ENCODE measurements at places on chromosomes 5 and 9. TPM values are rescaled to one million over a fixed set of nuclear protein-coding genes. Genes with fewer than 3 reads are reported as not detected.

DNA sequence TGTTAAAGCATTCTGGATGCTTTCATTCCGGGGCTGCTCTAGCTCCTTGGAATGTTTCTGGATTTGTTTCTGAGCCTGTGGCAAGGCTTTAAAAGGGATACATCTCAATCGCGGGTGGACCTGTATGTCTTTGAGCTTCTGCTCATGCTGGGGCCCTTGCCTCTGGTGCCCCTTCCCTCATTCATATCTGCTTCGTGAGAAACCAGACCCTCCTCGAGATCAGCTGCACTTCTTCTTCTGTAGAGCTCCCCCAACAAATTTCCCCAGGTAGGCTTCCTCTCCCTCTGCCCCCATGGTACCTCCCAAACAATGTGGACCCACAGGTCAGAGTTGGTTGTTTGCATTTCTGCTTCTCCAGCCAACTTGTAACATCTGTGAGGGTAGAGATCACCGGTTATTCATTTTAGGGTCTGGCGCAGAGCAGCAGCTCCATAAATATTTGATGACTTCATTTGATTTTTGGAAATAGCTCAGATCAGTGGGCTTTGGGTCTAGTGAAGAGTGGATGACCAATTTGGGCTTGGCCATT is 6.6 kb downstream of the ZNF618 start:
- no peak for DNase-seq

DNA sequence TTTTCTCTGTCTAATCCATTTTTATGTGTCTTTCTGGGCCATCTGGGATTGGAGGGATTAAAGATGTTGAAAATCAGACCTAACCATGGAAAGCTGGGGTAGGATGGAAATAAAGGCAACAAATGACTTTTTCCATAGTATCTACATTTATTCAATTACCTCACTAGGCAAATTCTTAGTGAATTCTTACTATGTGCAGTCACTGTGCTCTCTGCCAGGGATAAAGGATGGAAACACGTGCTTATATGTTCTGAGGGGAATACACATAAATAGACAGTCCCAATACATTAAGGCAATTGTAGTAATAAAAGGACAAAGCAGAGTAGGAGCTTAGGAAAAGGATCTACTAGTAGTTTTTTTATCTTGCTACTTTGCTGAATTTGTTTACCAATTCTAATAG is 214.2 kb downstream of the PRR16 start:
- DNase-seq: no peak

GRCh38 chr5:107979291-107979690 is 308.6 kb upstream of the EFNA5 start:
- DNase-seq: no peak

Gene PCDHGA3
- total RNA-seq: not detected

DNA sequence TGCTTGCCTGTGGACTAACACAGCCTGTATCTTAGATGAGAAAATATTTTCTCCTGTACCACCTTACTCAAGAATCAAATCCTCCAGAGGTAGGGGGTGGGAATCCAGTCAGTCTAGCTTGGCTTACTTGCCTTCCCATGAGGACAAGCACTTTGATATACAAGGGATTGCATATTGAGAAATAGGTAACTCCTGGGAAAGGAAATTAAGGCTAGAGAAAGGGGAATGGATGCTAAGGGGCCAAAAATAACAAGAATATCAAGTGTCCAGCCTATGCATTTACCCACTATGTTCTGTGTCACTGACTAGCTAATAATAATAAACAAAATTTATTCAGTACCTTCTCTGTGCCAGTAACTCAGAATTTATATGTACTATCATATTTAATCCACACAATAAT is 21.4 kb upstream of the SNX2 start:
- no peak for DNase-seq

Gene PPP3R2
- total RNA-seq: not detected

GRCh38 chr5:101418713-101419118 is 515.6 kb upstream of the ST8SIA4 start:
- no peak for DNase-seq

DNA sequence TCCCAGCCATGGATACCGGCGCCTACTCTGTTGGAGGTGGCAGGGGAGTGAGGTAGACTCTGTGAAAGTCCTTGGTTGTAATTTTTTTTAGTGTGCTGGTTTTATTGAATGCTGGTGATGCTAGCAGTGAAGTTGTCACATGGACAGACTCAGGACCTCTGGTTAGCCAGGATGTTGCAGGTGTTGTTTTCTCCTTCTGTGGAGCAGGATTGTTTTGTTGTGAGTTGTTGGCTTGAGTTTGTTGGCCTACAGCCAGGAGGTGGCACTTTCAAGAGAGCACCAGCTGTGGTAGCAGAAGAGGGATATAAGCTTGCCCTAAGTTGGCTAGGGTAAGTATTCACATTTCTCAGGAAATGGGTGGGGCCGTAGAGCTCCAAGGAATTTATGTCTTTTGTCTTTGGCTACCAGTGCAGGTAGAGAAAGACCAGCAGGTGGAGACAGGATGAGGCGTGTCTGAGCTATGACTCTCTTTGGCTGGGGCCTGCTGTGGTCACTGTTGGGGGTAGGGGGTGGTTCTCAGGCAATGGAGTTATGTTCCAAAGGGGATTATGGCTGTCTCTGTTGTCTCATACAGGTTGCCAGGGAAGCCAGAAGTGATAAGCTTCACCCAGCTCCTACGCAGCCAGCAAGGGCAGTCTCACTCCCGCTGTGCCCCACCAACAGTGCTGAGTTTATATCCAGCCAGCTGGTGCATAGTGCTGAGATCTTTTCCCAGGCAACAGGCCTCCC is 248.7 kb downstream of the TAF11L14 start:
- no peak for DNase-seq

DNA sequence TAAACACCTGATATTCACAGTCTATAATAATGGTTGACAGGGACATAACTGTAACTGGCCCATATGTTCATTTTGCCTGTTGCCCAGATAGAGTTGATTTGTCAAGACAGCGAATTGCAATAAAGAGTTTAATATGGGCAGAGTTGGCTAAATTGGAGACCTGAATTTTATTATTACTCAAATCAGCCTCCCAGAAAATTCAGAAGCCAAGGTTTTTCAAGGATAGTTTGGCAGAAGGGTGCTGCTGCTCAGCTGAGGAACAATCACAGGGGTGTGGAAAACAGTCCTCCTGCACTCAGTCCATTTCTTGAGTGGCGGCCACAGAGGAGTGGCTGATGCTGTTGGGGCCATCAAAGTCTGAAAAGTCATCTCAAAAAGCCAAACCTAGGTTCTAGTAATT is 19.0 kb downstream of the ANXA2R start:
- DNase-seq: no peak

DNA sequence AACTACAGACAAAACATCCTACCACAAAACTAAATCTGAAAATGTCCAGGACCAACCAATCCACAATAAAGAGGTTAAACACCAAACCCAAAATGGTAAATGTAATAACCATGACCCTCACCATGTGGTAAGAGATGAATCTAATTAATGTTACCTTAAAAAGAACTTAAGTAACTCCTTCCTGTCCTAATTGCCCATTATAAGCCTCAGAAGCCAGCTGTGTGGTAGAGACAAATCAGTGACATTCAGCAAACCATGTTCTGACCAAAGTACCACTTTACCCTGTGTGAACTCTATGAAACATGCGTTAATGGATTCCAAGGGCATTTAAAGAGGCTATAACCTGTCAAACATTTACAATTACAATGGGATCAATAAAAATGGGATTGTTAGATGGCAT is 25.0 kb downstream of the LPAR1 start:
- DNase-seq: no peak

Gene FLT4
- 4.4 TPM for total RNA-seq

- DNase-seq: no peak
These were observed 46.7 kb upstream of the RIOK2 start for GRCh38 chr5:97229688-97230285.

Gene WNT8A
- not detected for total RNA-seq

Gene PDE8B
- total RNA-seq: 0.47 TPM

Gene TRAPPC13
- total RNA-seq: 18.0 TPM

DNA sequence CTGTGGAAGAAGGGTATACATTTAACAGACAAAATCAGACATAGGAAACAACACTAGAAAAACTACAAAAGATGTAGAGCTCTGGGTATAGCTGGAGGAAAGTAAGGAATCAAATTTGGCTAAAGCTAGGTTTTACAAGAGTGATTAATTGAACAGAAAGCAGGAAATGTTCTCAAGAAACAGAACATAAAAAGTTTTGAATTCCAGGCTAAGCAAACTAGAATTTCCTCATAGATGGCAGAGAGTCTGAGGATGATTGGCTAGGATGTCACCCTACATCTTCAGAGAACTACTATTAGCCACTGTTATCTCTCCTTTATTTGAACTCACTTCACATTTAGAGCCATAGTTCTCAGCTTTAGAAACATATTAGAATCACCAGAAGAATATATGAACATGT is 502.1 kb upstream of the PAPPA start:
- DNase-seq: no peak

- no peak for DNase-seq
These were observed 195.4 kb downstream of the HSPA4 start for GRCh38 chr5:133247151-133247709.

GRCh38 chr9:114112778-114113584 is 13.9 kb upstream of the KIF12 start:
- DNase-seq: no peak

DNA sequence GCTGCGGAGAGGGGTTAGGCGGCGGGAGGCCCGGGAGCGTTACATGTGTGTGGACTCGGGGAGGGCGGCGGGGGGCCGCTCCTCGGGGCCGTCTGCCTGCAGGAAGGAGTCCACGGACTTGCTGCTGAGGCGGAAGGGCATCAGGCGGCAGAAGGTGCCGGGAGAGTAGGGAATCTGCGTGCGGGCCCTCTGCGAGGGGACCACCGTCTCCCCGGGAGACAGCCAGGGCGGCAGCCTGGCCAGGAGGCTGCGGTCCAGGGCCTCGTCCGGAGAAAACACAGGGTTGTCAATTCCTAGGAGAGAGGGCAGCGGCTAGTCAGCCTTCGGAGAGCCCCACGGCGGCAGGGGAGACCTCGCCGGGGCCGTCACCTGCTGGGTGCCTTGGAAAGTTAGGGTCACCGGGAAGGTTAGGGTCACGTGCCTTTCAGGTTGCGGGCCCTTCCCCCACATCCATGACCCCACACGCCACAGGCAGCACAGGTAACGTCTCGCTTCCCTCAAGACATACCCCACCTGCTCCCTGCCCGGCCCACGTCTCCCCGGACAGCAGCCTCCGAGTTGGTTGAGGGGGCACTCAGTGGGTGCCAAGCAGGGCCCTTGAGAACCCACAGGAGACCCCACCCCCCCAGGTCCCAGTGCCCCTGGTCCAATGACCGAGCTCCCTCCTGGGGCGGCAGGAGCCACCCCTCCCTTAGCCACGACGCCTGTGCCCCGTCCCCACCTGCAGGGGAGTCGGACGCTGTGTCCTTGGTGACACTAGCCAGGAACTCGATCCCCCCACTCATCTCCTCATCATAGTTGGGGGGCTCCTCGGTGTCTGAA is 32.1 kb downstream of the EXOC3 start:
- no peak for DNase-seq

- peak; percentile 27 for DNase-seq
These were observed 662.2 kb upstream of the ZNF608 start for GRCh38 chr5:125408448-125409233.

Gene GPR151
- total RNA-seq: not detected

Gene TIGD6
- 2.2 TPM for total RNA-seq

- no peak for DNase-seq
These were observed 81.5 kb downstream of the RGS3 start for GRCh38 chr9:113545068-113545467.

Gene SLC23A1
- 0.63 TPM for total RNA-seq
